ELR (cell line): ENCODE measurements at places on chromosomes 7 and 10.
A peak's percentile ranks its signal among the peaks of the same experiment; 100 is the strongest.

- no peak for DNase-seq
Observed at GRCh38 chr7:37141742-37142141, 306.9 kb downstream of the ELMO1 start.

GRCh38 chr7:2864999-2865670 is 21.0 kb upstream of the GNA12 start:
- peak; percentile 80 for DNase-seq

DNA sequence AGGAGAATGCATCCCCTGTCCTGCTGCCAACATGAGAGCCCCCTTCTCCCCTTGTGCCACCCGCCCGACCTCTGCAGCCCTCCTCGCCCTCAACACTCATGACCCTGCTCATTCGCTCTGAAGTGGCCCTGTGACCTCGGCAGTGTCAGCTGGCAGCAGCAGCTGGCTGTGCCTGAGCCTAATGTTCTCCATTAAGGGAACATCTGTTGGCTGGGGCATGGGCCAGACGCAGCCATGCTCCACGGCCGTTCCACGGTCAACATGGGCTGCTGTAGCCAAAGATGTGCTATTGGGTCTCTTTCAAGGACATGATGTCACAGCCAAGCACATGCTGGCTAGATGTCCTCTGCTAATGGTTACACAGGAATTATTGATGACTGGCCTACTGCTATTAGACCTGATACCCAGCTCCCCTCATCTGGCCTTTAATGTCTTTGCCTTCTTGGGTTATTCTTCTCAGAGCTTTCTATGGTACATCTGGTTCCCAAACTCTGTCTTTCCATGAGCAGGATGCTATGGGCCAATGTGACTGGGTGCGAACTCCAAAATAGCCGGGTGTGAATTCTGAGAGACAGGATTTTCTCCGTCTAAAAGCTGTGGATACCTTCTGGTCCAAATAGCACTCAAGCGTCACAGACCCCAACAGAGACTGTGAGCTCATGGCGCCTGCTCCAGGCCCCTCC is 22.4 kb downstream of the ADCYAP1R1 start:
- DNase-seq, result no peak

GRCh38 chr7:1864161-1864940 is 194.3 kb downstream of the ELFN1 start:
- DNase-seq, result no peak

GRCh38 chr7:133481676-133482075 is 228.8 kb downstream of the EXOC4 start:
- peak; percentile 64 for DNase-seq

GRCh38 chr10:113712755-113713639 is 33.3 kb downstream of the CASP7 start:
- no peak for DNase-seq

GRCh38 chr10:129845111-129845753 is 118.8 kb downstream of the EBF3 start:
- DNase-seq, result no peak

DNA sequence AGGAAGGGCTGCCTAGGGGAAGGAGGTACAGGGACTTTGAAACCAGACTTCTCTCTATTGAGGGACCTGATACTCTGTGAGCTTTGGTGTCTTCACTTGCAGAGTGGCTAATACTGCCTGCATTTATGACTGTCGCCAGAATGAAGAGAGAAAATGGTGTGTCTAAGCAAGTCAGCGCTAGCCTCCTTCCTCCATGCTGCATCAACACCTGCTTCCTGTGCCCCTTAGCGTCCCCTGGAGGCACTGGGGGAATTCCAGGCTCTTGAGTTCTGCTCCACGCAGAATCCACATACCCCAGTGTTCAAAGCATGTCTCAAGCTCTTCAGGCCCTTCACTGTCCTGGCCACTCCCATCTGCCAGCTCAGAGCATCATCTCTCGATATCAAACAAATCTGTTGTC is 140.5 kb downstream of the PKD1L1 start:
- DNase-seq, result no peak

DNA sequence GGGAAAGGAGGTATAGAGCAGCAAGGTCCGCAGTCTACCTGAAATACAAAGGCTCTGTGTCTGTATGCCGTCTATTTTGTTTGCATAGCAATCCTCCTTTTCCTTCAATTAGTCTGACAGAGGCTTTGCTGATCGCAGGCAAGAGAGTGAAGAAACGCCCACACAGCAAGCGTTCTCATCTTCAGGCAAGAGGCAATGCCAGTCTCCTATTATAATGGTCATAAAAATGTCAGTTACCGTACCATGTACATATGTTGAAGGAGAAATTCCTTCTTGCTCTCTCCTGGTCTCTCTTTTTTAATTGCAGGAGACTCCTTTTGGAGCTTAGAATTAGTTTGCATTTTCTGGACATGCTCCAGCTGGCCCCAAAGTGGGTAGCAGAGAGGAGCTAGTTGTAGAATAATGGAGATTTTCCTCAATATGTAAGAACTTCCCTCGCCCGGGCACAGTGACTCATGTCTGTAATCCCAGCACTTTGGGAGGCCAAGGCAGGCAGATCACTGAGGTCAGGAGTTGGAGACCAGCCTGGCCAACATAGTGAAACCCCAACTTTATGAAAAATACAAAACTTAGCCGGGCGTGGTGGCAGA is 139.5 kb downstream of the PFKFB3 start:
- no peak for DNase-seq

GRCh38 chr7:48424731-48425130 is 253.5 kb downstream of the ABCA13 start:
- peak; percentile 23 for DNase-seq

- peak; percentile 2 for DNase-seq
Observed at GRCh38 chr10:51301644-51302043, 227.4 kb downstream of the PRKG1 start.

GRCh38 chr7:8210845-8211724 is 50.9 kb downstream of the ICA1 start:
- no peak for DNase-seq

GRCh38 chr7:33592718-33593117 is 312.6 kb upstream of the BMPER start:
- no peak for DNase-seq

- DNase-seq, result no peak
Observed at GRCh38 chr7:52956379-52956915, 79.0 kb upstream of the POM121L12 start.

DNA sequence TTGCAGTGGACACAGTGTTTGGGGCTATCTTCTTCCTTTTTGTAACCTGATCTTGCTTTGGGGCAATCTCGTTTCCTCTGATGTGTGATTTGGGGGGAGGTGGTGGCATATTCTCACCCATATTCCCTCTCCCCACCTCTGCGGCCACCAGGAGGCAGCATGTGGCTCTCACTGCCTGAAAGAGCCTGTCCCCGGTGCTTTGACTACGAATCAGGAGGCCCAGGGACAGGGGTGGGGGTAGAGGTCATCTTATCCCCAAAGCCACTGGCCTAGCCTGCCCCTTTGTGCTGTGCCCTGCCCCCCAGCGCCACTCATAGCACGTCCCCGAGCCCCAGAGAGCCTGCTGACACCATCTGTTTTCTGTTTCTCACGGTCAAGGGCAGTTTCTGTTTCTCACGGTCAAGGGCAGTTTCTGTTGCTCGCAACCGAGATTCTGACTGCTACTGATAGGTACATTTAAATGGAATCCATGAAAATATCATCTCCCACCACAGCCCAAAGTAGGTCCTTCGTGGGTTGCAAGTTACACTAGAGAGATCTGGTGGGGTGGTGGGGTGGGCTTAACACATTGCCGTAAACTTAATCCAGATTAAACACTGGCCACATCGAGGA is 28.2 kb downstream of the PHYH start:
- peak; percentile 38 for DNase-seq

GRCh38 chr10:17756557-17757217 is 4.7 kb downstream of the TMEM236 start:
- DNase-seq, result no peak

- DNase-seq, result peak; percentile 83
Observed at GRCh38 chr7:82428186-82428961, 15.2 kb downstream of the CACNA2D1 start.

GRCh38 chr7:7869036-7869435 is 99.6 kb upstream of the GLCCI1 start:
- DNase-seq, result no peak

DNA sequence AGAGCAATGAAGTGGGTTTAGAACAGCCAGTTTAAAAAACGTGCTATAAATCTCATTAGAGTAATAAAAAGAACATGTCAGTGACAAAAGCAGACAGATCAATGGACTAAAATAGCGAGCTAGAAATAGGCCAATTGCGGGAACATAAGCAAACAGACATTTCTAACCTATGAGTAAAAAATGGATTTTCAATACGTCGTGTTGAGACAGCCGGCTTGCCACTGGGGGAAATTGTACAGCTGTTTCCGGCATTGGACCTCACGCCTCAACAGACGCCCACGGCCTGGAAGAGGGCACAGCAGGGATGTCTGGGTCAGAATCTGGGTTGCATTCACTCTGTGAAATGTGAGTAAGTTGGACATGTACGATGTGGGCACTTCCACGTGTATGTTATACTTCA is 92.9 kb downstream of the SVOPL start:
- peak; percentile 39 for DNase-seq

DNA sequence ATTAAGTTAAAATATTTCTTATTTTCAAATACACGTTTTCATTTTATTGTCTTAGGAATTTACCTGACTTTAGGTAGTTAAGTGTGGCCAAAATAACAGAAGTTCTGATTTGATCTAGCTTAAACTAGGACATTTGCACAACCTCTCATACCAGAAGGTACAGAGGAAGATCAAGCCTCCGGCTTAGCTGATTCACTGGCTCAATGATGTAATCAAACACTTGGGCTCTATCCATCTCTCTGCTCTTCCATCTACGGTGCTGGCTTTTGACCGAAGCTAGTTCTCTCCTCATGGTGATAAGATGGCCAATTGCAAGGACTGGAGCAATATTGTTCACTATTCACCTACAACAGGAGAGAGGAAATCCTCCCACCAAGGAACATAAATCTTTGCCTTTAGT is 12.2 kb upstream of the HYCC1 start:
- peak; percentile 57 for DNase-seq

GRCh38 chr7:1854866-1855724 is 185.0 kb downstream of the ELFN1 start:
- DNase-seq, result no peak

GRCh38 chr7:1810961-1811849 is 141.1 kb downstream of the ELFN1 start:
- no peak for DNase-seq

DNA sequence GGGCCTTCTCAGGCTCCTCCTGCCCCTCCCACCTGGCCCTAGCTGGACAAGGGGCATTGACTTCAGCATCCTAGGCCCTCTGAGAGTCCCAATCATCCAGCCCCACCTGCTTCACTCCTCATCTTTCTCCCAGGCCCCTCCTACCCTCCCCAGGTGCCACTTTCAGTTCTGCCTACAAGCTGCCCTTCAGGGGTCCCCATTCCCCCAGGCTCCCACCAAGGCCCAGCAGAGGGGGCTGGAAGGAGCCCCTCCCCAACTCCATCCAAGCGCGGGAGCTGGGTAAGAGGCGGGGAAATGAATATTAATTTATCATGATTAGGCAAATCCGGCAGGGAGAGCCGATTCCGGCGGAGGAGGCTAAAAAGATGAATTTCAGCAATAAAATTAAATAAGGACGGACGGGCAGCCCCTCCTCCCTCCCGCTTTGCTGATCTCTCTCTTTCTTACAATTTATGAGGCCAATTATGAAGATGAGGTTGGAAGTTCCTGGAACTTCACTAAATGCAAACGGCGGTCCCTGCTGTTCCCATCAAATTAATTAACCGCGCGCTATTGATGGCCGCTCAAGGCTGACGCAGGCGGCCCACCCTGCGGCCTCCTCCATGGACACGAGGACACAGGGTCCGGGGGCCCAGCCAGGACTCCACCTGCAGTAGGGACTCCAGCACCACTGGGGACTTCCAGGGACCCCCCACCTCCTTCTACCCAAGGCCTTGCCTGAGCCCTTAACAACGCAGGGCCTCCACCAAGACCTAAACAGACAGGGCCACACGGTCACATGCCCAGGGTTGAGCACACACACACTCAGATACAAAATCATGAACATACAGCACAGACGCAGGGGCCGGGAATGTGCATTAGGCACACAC is 13.9 kb downstream of the POLL start:
- DNase-seq, result no peak

DNA sequence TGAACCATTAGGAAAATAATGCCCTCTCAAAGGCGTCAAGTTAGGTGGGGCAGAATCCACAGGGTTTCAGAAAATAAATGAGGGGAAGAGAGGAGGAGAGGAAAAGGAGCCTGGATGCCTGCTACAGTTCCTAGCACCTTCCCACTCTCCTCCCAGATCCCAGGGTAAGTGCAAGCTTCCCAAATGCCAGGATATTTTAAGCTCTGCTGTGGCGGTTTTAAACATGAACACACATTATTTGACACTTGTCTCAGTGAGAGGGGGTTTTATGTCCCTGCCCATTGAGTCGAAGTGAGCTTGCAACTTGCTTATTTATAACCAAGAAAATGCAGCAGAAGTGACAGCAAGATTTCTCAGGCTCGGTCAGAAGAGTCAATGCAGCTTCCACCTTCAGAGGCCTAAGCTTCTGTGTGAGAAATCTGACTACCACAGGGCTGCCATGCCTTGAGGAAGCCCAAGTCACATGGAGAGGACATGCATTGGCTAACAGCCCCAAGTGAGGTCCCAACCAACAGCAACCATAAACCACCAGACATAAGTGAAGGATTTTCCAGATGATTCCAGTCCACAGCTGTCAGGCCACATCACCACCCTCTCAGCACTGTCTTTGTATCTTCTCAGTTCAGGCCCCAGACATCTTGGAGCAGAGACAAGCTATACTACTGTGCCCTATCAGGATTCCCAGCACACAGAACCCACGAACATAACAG is 17.9 kb upstream of the BMPER start:
- no peak for DNase-seq

DNA sequence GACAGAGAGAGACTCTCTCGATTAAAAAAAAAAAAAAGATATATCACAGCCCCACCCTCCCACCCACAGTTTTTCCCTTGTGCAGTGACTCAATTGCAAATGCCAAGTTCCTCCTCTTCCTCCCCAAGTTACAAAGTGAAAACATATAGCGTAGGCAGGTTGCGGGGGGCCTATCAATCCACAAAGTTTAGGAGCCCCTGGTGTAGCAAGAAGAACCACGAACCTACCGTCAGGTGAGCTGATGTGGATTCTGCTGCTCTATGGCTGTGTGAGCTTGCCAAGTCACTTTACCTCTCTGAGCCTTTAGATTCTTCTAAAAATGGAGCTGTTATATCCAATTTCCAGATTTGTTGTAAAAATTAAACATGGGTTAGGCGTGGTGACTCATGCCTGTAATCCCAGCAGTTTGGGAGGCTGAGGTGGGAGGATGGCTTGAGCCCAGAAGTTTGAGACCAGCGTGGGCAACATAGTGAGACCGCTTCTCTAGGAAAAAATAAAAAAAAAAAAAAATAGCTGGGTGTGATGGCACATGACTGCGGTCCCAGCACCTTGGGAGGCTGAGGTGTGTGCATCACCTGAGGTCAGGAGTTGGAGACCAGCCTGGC is 8.2 kb upstream of the RHBDD2 start:
- no peak for DNase-seq
